ENCODE measurements at places on chromosomes 1 and 21.

GRCh38 chr1:223815020-223815853 is 30.5 kb downstream of the TP53BP2 start:
- no peak for DNase-seq

- peak; percentile 88 for DNase-seq
Observed at GRCh38 chr1:234969581-234970400, 158.8 kb downstream of the TOMM20 start.

DNA sequence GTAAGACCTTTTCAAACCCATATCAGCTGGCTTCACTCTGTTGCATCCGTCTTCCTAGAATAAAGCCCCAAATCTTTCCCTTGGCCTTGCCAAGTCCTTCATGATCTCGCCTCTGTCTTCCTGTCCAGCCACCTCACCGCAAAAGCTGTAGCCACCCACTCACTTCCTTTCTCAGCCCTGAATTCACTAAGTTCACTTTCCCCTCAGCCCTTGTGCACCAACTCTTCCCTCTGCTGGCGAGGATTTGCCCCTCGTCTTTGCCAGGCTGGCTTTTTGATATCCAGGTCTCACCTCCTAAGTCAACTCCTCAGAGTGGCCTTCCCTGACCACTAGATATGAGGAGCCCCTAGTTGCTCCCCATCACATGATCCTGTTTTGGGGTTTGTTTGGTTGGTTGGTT is 3.9 kb upstream of the COL16A1 start:
- no peak for DNase-seq

DNA sequence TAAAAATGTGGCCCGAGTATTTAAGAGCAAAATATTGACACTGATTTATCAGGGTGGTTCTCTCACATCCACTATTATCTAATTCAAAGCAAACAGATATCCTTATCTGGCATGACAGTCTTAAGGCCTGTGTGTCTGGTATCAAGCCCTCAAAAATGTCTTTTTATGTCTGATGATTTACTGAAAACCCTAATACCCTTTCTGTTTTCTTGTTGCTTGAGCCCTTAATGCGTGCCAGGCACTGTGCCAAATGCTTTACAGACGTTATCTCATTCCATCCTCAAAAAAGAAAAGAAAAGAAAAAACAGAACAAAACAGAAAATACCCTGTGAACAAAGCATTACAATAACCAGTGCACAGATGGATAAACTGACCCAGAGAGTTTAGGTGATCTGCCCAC is 5.7 kb downstream of the DUSP23 start:
- no peak for DNase-seq

- DNase-seq, result no peak
Observed at GRCh38 chr1:100629391-100629790, 90.2 kb upstream of the VCAM1 start.

GRCh38 chr1:54287176-54287650 is 87.2 kb downstream of the MRPL37 start:
- peak; percentile 80 for DNase-seq

DNA sequence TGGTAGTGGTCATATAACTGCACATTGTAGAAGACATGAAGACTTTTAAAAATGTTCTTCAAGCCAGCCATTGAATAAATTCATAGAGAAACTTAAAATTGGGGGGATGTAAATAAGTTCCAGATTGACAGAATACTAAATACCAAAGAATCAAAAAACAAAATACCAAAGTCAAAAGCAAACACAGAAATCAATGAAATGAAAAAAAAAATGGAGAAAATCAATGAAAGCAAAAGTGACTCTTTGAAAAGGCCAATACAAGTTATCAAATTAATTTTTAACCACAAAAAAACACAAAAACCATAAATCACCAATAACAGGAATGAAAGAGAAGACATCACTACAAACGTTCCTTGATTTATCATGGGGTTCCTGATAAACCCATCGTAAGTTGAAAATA is 25.6 kb downstream of the LPGAT1 start:
- DNase-seq, result no peak

- DNase-seq, result no peak
Observed at GRCh38 chr1:67726224-67726623, 41.2 kb downstream of the GADD45A start.

DNA sequence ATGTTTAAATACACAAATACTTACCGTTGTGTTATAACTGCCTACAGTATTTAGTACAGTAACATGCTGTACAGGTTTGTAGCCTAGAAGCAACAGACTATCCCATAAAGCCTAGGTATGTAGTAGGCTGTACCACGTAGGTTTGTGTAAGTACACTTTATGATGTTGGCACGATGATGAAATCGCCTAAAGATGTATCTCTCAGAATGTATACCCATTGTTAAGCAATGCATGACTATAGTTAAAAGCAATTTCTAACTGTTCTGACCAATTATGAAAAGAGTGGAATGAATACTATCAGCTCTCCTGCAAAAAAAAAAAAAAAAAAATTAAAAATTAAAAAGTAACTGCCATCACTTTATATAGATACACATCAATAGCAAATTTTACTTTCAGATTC is 11.4 kb downstream of the HP1BP3 start:
- DNase-seq, result no peak

DNA sequence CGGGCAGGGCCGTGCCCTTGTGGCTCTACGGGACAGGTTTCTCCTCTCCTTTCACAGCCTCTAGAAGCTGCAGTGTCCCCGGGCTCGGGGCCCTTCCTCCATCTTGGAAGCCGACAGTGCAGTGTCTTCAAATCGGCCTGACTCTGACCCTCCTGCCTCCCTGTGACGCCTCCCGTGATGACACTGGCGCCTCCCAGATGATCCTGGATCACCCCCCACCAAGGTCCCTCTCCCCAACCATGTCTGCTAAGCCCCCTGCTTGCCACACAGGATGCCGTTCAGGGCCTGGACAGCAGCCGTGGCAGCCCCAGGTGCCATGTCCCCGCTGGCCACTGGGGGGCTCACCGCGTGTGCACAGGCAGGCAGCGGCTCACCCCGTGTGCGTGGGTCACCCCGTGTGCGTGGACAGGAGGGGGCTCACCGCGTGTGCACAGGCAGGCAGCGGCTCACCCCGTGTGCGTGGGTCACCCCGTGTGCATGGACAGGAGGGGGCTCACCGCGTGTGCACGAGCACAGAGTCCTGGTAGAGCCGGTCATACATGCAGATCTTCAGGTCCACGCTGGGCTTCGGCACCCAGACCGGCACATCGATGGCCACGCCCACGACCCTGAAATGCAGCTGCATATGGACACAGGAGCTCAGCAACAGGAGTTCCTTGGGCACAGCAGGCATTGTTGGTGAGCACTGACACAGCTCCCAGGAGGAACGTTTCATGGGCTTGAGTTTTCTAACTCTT is 24.9 kb upstream of the TMEM52 start:
- DNase-seq, result peak; percentile 78

GRCh38 chr1:110364221-110364620 is 25.0 kb downstream of the RBM15 start:
- DNase-seq, result no peak

GRCh38 chr1:6961905-6962477 is 176.7 kb downstream of the CAMTA1 start:
- no peak for DNase-seq

- peak; percentile 68 for DNase-seq
Observed at GRCh38 chr1:15994590-15995351, 9.3 kb upstream of the SRARP start.

DNA sequence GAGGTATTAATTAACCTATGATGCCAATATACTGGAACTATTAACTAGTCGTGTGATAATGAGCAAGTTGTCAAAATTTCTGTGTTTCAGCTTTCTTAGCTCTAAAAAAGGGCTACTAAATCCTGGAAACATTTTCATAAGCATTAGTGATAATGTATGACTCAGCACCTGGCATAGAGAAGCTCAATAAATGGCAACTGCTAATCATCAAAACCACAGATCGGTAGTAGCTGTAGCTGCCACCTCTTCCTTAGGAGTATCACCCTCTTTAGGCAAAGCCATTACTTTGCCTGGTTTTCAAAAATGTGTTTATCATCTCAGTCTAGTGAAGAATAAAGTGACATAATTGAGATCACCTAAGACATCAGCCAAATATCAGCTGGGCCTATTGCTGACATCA is 75.5 kb downstream of the TPR start:
- no peak for DNase-seq

DNA sequence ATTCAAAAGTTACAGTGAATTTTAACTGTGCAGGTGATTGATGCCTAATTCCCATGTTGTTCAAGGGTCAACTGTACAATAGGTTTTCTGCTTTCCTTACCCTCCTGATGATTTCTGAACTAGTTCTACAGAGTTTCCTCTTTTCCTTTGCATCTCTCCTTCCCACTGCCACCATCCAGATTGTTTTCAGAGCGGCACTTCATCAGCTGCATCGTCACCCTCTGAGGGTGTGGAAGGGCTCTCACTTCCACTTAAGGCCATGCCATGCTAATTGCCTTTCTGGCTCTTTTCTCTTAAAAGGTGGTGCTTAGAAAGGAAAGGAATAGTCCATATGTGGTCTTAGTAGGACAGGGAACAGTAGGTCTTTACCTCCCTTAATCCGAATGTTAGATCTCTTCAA is 39.1 kb downstream of the DISC1 start:
- DNase-seq, result no peak

DNA sequence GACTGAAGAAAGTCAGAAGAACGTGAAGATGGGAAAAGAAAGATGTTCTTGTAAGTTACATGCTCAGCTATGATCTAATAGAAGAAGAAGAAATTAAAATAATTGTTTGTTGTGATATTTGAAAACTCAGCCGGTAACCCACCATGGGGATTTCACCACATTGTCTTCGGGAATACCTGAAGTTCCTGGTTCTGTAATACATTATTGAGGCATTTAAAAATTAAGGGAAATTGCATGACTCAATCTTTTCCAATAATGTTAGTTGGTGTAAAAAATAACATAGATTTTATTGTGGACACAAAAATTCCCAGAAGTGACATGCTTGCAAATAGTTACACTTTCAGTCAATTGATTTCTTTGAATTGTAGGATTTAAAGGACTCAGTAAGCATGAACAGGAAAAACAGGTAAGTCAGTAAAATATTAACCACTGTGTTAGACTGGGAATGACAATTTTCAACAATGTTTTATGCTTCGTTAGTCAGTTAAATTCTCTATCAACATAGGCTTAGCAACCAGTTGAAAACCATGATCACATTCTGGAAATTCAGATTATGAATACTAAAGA is 745.1 kb downstream of the LTN1 start:
- DNase-seq, result no peak

GRCh38 chr21:40466893-40467483 is 380.0 kb downstream of the DSCAM start:
- DNase-seq, result peak; percentile 62

DNA sequence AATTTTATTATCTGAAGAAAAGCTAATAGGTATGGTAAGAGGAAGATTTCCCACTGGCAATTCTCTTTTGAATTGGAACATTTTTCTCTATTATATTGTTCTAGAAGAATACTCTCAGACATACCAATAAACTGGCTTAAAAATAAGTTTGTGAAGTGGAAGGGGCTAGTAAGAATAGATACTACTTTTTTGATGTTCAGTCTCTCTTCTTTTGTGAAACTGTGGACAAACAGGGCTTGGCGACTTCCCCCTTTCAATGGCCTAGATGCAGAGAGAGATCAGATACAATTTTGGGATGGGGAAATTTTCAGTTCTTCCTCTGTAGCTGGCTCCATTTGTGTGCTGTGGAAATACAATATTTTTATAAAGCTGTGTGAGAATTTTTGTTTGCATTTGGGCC is 2.5 kb downstream of the PBX1 start:
- no peak for DNase-seq

DNA sequence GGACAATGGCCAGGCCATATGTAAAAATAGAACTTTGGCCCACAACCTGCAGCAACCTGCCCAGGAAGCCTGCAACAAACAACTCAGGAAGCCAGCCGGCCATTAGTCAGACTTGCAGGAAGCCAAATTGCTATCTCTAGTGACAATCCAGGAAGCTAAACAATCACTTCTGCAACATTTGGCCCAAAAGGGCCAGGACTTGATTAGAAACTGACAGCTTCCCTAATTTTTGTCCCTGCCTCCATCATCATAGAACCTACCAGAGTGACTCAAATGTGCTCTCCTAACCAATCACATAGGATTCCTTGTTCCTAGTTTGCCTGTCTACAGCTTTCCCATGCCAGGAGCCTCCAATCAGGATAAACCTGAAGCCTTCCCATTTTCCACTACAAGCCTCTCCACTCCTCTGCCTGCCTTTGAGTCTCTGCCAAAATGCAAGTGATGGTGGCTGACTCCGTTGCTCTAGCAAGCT is 639.3 kb downstream of the PTPRU start:
- DNase-seq, result no peak

- DNase-seq, result no peak
Observed at GRCh38 chr1:230541306-230541705, 101.0 kb upstream of the COG2 start.

- no peak for DNase-seq
Observed at GRCh38 chr21:36461277-36461917, 18.5 kb downstream of the CLDN14 start.

GRCh38 chr1:54364995-54365394 is 41.2 kb downstream of the SSBP3 start:
- no peak for DNase-seq

- no peak for DNase-seq
Observed at GRCh38 chr1:229440851-229441537, 7.1 kb upstream of the ACTA1 start.

DNA sequence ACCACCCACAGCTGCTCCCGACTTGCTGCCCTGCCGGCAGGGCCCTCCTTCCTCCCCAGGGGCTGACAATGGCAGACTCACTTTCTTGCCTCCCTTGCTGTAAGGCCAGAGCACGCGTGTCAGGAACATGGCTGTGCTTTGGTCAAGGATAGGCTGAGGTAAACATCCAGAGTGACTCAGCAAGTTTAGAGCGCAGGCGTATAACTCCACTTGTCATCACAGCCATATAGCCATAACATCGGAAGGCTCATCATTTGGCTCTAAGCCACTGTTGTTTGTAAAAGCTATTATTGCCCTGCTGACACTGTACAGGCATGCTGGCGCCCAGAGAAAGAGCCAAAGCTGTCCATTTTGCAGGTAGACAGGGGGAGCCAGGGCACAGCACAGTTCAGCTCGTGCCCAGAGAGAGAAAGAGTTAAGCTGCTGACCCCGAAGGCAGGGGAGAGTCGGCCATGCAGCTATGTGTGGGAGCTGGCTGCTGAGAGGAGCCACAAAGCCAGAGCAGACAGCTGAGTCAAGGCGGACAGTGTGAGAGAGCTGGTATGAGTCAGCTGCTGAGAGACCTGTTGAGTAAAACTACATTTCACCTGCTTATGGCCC is 60.6 kb downstream of the GNG4 start:
- peak; percentile 40 for DNase-seq

DNA sequence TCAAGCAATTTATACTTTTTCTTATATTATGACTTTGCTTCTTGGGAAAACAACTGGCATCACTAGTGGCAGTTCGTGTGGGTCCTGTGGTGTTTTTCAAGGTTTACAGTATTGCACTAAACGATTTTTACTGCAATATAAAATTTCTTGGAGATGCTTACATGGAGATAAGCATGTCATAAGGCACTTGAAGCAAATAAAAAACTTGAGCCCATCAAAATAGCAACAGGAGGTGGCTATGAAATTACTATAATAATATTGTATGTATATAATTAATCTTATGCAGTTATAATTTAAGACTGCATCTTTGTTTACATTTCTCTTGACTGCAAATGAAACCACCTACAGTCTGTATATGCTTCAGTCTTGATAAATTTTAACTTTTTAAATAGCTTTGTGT is 29.3 kb upstream of the CHAF1B start:
- DNase-seq, result no peak

GRCh38 chr1:84141182-84142003 is 2.7 kb upstream of the PRKACB start:
- DNase-seq, result no peak

- no peak for DNase-seq
Observed at GRCh38 chr1:198495631-198496030, 44.8 kb downstream of the ATP6V1G3 start.

All from hepatocyte (in vitro differentiated cells).